ENCODE measurements at places on chromosomes 4 and X. TPM values are rescaled to one million over a fixed set of nuclear protein-coding genes. Genes with fewer than 3 reads are reported as not detected.

Gene TRIM61
- polyA plus RNA-seq = 5.2 TPM

DNA sequence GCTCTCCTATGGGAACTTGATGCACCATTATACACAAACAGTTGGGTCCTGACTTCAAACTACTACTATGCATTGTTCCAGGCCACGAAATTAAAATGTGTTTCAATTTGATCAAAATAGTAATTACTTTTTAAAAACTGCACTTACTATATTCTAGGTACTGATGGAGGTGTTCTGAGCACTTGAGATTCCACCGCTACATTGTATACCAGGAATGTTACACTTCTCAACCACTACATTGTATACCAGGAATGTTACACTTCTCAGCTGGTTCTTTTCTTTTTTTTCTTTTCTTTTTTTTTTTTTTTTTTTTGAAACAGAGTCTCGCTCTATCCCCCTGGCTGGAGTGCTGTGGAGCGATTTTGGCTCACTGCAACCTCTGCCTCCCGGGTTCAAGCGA is 77.9 kb downstream of the ELOVL6 start:
- DNase-seq = no peak

- no peak for DNase-seq
These were observed 360.0 kb downstream of the GALNTL6 start for GRCh38 chr4:172173206-172173605.

DNA sequence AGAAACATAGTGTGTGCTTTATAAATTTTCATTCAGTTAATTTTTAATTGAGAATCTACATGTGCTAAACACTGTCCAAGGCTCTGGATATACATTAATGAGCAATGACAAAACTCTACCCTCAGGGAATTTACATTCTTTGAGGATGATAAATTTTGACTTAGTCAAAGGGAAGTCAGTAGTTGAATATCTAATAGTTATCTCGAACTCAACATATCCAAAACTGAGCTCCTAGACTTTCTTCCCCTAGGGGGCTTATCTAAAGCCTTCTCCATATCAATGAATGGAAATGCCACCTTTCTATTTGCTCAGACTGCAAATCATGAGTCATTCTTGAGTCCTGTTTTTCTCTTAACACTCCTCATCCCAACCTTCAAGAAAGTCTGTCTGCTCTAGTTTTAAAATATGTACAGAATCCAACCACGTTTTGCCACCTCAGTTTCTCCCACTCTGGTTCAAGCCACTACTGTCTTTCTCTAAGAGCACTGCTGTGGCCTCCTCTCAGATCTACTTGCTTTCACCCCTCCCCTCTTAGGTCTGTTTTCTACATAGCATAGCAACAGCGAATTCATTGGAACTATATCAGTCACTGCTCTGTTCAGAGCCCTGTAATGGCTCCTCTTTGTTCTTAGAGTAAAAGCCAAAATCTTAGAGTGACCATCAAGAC is 9.5 kb downstream of the PARM1 start:
- no peak for DNase-seq

GRCh38 chr4:41935652-41936021 is 408 bp downstream of the TMEM33 start:
- DNase-seq = no peak

Measured in right lung (tissue), 10 donors.